ENCODE measurements at places on chromosomes 1 and 21.

- no peak for ATAC-seq
Observed at GRCh38 chr1:32894681-32895080, 6.5 kb downstream of the TMEM54 start.

GRCh38 chr1:205077934-205078311, 6.3 kb downstream of the TMEM81 start:
- ATAC-seq = no peak

- no peak for ATAC-seq
Observed at GRCh38 chr1:231334079-231334666, 3.5 kb downstream of the EXOC8 start.

DNA sequence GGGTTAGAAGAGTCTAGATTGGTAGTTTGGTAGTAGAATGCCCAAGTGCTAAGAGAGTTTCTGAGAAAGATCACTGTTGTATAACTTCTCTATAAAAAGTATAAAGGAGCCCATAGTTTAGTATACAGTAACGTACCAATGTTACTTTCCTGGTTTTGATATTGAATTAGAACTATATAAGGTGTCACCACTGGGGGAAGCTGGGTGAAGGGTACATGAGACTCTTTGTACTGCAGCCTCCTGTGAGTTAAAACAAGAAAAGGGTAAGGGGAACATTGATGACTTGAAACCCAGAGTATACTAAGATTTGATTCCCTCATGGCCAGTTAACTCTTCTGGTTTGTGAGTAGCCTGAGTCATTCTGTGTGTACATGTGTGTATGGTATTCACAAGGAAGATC, 129.8 kb downstream of the RPS6KC1 start:
- no peak for ATAC-seq

DNA sequence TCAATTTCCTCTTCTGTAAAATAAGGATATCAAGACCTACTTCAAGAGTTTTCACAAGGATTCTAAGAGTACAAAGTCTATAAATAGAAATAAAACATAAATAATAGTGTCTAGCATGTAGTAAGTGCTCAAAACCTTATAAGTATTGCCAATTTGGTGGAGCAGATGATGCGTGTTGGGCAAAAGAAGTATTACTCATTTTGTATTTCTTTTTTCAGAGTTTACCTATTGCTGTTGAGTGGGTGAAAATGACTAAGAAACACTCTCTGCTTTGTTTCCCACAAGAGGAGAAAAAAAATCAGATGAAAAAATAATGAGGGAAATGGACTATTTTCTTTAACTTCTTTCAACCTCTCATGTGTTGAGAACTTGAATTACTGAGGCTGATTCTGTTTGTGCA, 103.3 kb upstream of the KCNK2 start:
- no peak for ATAC-seq

GRCh38 chr1:82466416-82466815, 665.7 kb downstream of the ADGRL2 start:
- no peak for ATAC-seq

DNA sequence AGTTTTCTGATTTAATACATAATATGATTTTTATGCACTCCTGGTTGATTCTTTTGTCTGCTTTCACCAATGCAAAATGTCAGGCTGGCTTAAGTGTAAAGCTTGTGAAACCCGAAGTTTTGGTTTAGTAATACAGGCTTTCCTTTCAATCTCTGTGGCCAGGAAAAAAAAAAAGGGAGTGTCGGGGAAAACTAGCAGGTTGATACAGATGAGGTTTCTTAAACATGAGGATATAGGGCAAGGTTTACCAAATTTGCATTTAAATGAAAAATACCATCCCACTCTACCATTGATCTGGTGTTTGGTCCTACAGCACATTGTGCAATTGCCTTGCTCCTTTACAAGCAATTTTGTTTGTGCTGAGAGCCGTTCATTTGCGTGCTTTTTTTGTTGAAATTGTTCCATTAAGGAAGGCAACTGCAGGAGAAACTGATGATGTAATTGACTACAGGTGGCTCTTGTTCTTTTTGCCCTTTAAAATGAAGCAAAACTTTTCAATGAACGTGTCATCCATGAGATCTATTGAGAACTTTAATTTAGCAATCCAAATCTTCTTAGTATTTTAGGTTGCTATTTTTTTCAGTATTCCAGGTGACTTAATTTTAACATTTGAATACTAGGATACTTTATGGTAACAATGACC, 22.7 kb downstream of the CLIC6 start:
- ATAC-seq = no peak

DNA sequence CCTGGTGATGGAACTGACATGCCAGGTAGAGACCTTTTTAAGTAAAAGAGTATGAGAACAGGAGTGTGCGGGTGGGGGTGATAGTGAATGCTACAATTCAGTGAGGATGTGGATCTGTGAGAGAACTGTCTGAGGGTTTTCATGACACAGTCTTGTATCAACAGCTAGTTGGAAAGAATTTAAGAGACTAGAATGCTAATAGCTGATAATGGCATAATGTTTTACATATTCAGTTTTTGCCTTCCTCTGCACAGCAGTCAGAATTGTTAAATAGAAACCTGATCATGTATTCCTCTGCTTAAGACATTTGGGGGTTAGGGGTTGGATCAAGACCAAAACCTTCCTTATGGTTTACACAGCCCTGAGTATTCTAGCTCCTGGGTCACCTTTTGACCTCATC, 152.8 kb upstream of the ZRANB2 start:
- no peak for ATAC-seq

- peak; percentile 85 for ATAC-seq
Observed at GRCh38 chr1:178126741-178127185, 32.9 kb downstream of the RASAL2 start.

GRCh38 chr1:248843687-248844086, 5.7 kb downstream of the ZNF672 start:
- no peak for ATAC-seq

GRCh38 chr1:41733725-41734124, 185.0 kb downstream of the HIVEP3 start:
- no peak for ATAC-seq

DNA sequence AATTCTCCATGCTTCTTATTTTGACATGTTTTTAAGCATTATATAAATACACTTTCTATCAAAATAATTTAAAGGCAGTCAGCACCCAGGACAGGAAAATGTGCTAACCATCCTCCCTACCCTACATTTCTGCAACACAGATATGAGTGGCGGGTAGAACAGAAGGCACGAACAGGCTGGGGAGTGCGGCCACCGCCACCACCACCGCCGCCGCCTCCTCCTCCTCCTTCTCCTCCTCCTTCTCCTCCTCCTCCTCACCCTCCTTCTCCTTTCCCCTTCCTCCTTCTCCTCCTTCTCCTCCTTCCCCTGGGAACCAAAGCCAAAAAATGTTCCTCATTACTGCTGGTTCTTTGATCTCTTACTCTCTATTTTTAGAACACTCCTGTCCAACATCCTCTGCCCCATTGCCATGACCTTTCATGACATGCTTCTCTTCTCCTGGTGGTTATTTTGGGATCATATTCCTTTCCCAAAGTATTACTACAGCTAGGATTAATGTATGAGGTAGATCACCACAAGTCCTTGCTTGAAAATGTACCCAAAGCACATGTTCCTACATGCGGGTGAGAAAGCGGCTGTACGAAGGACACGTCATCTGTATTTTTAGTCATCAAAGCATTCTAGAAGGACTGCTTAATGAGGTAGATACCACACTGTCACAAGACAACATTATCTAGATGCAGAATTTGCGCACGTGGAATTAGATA, 24.5 kb upstream of the CCN1 start:
- no peak for ATAC-seq

- no peak for ATAC-seq
Observed at GRCh38 chr1:30376054-30376697, 347.2 kb downstream of the MATN1 start.

DNA sequence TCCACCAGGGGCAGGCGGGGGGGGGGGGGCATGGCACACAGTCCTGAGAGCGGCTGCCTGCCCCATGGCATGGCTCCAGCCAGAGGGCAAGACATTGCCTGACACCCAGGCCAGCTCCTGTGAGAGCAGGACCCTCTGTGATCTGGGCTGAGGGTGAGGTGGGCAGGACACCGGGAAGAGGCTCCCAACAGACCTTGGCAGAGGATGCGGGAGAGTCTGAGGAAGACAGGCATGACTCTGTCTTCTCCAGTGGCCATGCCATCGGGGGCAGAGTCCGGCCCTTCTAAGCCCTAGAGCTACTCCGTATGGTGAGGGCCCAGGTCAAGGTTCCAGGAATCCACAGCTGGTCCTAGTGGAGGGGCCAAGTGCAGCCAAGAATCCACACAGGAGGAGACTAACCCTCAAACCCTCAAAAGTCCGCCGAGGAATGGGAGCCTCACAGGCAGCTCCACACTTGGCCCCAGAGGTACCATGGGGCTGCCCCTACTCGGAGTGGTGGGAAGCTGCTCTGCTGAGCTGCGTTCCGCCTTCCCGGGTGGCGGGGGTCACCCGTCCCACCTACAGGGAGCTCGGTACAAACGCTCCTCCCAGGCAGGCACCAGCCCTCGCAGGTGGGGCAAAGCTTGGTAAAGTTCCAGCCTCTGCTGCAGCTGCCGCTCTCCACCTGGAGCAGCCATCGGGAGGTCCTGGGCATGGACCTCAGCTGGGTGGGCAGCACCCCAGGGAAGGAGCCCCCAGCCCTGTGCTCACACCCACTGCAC, 6.5 kb downstream of the ACTRT2 start:
- ATAC-seq = no peak

DNA sequence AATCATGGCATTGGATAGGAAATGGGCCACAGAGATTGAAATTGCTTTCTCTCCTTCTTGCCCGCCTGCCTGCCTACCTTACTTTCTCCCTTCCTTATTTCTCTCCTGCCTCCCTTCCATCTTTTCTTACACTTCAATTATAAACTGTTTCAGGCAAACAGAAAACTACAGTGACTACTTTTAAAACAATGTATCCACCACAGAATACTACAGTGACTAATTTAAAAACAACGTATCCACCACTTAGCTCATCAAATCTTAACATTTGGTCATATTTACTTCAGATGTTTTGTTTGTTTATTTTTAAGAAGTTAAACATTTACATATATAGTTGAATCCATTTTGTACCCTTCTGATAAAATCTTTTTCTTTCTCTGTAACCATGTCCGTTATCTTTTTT, 54.4 kb downstream of the SNRPE start:
- ATAC-seq = peak; percentile 66

DNA sequence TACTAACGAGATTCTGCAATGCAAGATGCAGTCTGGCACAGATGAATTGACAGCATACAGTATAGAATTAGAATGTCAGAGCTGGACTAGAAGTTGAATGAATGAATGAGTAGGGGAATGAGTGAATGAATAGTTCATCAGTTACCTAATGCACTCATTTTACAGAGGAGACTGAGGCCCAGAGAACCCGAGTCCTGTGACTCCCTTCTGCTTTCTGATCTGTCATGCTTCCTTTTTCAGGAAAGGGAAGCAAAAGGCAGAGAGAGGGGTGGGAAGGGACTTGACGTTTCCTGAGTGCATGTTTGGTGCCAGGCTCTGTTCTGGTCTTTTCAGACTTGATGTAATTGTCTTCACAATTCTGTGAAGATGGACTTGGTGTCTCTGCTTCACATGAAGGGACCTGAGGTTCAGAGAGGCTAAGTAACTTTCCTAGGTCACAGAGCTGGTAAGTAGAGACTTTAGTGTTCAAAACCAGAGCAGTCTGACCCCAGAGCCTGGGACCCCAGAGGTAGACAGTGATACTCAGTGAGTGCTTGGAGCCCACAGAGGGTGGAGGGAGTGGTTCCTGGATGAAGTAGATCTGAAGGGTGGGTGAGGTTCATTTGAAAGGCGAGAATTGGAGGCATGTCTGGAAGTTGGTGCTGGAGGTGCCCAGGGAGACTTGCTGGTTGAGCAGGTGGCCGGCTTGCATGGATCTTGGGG, 8.0 kb upstream of the MEX3A start:
- peak; percentile 51 for ATAC-seq

DNA sequence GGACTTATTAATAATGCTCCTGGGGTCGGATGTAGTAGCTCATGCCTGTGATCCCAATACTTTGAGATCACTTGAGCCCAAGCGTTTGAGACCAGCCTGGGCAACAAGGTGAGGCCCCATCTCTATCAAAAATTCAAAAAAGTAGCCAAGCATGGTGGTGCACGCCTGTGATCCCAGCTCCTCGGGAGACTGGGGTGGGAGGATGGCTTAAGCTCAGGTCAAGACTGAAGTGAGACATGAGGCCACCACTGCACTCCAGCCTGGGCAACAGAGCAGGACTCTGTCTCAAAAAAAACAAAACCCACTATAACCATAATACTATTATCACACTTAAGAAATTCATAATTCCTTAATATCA, 1.6 kb upstream of the DEGS1 start:
- ATAC-seq = no peak

DNA sequence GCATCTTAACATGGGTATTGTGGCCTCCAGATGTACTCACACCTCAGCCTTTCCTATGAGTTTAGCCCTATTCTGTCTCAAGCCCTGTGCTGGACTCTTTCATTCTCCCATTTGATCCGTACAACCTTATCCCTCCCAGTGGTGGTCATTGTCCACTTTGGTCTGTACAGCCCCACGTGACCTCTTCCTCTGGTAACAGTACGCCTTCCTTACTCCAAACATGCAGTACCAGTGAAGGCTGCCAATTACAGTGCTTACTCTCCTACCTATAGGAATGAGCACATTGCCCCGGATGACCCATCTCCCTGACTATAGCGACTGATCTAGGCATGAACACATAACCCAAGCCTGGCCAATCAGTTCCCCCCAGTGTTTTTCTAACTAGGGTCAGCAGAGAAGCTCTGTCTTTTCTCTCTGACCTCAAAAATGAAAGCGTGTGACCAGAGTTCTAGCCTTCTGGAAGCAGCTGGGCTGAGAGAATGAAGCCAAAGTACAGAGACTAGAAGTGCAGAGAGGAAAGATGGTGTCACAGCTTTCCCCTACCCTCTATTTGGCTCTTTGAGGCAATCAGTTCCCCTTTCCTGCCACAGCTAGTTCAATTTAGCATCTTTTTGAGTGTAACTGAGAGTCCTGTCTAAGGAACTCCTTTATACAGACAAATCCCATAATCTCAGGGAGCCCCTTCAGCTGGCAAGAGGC, 9.9 kb upstream of the QSOX1 start:
- ATAC-seq = no peak

GRCh38 chr1:119298687-119299303, 69.8 kb upstream of the HAO2 start:
- no peak for ATAC-seq

- ATAC-seq = no peak
Observed at GRCh38 chr1:185059950-185060571, 14.7 kb downstream of the RNF2 start.

DNA sequence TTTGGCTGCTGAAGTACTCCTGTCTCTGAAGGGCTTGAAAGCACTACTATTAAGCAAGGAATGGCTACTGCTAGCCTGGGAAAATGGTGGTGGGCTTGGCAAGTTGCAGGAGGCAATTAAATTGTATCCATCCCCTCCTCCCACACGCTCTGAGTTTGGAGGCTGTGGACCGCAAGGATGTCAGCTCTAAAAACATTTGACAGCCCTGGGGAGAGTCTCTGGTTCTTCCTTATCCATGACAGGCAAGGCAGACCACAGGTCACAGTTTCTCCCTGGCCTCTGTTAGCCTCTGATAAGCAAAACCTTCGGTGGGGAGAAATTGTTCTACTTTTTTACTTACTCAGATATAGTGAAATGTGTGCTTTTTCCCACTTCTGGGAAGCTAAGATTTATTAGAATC, 46.6 kb downstream of the S1PR1 start:
- no peak for ATAC-seq
